Right ventricle myocardium inferior (tissue), 1 donor: ENCODE measurements at places on chromosomes 11 and 22. TPM values are rescaled to one million over a fixed set of nuclear protein-coding genes. Genes with fewer than 3 reads are reported as not detected.

The TRIM51 gene
- total RNA-seq: not detected

The MS4A8 gene
- total RNA-seq: not detected

The FAM89B gene
- 45.1 TPM for total RNA-seq

DNA sequence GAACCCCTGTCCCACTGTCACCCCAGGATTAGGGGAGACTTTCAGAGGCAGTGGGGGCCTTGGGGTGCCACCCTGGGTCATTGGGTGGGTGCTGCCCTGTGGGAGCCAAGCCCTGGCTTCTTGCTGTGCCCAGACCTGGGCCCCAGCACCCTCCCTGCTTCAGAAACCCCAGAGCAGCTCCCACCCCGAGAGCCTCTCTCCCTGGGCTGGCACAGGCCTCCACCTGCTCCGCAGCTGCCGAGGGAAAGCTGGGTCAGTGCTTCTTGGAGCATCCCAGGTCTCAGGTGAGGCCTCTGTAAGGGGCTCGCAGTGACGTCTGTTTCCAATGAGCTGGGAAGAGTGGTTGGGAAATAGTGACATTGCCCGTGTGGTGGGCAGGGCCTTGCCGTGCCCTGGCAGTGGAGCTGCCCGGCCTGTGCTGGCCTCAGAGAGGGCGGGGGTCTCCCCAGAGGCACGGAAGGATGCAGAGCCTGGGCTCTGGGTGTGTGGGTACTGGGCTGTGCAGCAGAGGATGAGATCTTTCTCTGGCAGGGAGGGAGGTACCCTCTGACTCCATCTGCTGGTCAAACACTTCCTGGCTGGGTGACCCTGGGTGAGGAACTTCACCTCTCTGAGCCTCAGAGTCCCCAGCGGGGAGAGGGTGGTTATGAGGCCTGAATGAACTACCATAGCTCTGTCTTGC, 23.0 kb downstream of the C22orf23 start:
- no peak for DNase-seq

The VEGFB gene
- total RNA-seq: 272 TPM

DNA sequence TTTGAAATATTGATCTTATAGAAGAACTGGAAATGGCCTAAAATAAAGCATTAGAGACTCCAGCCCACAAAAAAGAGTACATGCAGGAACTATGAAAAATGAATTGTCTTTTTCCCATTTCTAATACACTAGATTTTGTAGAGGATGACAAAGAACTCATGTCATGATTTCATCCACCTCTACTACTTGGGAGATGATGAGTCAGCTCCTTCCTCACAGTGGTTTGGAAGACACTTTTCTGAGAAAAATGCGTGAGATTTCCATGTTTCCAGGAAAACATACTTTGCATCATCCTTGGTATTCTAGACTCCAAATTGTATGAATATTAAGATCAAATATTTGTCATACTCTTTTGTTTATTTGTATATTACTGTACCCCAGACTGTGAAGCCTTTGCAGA, 500.5 kb downstream of the FAM181B start:
- no peak for DNase-seq

The OR51E1 gene
- 1.9 TPM for total RNA-seq

- no peak for DNase-seq
These were observed 34.7 kb upstream of the FADD start for GRCh38 chr11:70168405-70168754.

GRCh38 chr11:132792341-132793140, 739.8 kb downstream of the OPCML start:
- DNase-seq: no peak

DNA sequence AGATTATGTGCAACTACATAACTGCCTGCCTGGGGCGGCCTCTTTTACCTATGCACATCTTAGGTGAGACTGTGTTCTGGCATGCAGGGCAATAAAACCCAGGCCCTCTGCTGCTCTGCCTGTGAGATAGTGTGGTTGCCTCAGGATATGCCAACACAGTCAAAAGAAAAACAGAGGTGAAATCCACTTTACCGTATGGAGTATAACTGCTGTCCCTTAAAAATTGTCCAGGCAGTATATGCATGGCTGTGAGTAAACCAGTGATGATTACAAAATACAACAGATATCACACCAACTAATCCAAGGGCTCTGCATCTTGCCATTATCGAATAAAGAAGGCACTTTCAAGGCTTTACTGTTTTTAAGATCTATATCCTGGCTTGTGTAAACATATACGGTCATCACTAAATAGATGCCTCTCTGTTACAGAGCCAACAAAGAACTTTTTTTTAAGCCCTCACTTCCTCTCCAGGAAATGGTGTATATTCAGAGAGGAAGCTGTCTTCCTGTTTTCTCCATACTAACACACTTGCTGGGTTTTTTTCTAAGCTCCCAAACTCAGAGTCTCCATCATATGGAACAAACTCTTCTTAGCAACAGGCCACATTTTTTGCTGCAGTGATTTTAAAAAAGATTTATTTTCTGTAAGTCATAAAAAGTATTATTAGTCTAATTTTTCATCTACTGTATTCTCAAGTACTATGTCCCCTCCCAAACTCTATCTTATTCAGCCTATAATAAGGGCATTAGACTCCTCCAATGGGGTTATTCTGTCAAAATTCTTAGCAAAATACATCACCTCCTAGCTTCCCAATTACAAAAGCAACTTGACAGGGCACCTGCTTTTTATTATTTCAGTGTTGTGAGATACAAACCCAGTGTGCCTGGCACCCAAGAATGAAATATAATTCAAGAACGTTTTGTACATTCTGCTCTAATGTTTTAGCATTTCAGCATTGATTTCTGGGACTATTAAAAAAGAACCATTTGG, 135.2 kb downstream of the MAML2 start:
- DNase-seq: no peak

GRCh38 chr11:8138526-8138925, 30.3 kb downstream of the RIC3 start:
- DNase-seq: no peak

GRCh38 chr11:72001834-72002591, 3.3 kb downstream of the IL18BP start:
- DNase-seq: no peak

The OR6T1 gene
- not detected for total RNA-seq

The B4GALNT4 gene
- total RNA-seq: 0.54 TPM

GRCh38 chr11:71158936-71159335, 93.4 kb downstream of the SHANK2 start:
- no peak for DNase-seq

GRCh38 chr11:88354912-88355311, 17.4 kb upstream of the CTSC start:
- no peak for DNase-seq

GRCh38 chr22:22692707-22693530, 48.5 kb downstream of the GGTLC2 start:
- DNase-seq: no peak

DNA sequence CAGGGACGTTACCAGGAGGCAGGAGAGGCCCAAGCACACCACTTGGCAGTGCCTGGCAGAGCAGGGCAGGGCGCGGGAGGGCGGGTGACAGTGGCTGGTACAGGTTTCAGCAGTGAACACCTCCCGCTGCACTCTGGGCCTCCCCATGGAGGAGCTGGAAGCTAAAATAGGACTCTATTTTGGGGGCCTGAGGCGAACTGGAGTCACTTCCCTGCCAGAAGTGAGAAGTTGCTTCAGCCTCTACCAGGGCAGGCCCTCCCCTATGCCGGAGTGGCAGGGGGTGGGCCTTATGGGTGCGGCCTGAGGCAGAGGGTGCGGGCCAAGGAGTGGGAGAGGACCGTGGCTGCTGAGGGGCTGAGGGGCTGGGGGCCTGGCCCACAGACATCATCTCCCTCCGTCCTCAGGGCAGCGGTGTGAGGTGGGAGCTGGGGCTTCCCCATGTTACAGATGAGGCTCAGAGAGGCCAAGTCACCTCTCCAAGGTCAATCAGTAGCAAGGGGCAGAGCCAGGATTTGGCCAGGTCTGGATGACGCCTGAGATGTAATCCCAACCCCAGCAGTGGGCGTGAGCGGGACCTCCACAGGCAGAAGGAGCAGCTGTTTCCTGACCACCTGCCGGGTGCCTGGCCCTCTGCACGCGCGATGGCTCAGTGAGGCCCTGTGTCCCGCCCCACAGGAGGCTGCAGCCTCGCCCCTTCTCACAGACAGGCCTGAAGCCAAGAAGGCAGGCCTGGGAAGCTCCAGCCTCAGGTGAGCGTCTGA, 39.3 kb downstream of the KCNJ4 start:
- DNase-seq: no peak

DNA sequence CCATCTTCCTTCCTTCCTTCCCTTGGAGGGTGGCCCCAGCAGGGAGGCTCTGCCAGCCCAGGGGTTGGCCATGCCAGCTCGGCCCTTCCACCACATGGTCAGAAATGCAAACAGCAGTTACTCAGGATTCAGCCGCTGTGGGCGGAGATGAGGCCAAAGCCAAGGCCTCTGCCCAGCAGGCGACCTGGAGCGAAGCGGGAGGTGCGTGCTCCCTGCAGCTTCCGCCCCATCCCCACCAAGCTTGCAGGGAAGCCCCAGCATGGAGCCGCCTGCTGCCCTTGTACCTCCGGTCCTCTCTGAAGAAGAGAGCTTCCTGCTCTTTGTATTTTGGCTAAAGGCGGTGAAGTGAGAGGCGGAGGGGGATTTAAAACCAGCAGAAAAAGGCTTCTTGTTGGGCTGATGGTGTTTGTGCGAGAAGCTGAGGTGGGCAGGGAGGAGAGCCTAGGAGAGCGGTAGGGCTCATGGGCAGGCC, 50.4 kb downstream of the ANO1 start:
- DNase-seq: no peak

The FAM118A gene
- 18.7 TPM for total RNA-seq

GRCh38 chr22:43889860-43890253, 2.0 kb downstream of the PNPLA5 start:
- DNase-seq: no peak

GRCh38 chr11:72684236-72684912, 10.2 kb upstream of the PDE2A start:
- peak; percentile 88 for DNase-seq
